ENCODE measurements at places on chromosomes 12 and 14.

DNA sequence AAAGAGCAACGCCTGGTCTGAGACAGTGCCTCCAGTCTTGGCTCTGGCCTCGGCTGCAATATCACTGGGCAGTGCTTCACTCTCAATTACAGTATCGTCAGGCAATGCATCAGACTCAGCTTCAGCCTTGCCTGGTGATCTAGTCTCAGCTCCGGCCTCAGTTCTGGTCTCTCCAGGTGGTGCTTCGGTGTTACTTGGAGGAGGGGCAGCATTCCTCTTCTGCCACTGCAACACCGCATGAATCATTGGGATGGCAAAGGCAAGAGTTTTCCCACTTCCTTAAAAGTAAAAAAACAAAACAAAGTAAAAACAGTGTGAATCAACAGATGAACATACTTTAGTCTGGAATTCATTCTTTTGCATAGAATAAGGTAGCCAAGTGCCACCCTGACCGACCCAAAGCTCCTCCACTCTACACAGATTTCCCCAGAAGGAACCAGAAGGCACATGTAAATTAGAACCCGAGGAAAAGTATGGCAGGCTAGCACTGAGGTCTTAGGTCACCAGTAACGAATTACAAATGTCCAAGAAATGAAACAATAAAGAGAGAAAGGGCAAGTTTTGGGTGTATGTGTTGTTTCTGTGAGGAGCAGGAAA is 18.6 kb downstream of the DDX24 start:
- no peak for DNase-seq

DNA sequence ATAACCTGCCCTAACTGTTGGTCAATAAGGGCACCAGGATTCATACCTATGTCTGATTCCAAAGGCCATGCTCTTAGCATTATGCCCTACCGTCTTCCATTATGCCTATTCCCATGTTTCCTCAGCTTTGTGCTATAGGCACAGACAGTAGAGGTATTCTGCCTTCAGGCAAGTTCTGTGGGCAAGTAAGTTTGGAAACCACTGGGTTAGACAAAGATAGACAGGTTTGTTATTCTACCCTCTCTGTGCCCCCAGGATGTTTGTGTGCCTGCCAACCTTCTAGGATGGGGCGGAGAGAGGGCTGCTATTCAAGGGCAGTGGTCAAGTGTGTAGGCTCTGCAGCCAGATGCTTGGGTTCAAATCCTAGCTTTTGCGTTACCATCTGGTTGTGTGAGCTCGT is 4.6 kb downstream of the RAPGEF3 start:
- no peak for DNase-seq

DNA sequence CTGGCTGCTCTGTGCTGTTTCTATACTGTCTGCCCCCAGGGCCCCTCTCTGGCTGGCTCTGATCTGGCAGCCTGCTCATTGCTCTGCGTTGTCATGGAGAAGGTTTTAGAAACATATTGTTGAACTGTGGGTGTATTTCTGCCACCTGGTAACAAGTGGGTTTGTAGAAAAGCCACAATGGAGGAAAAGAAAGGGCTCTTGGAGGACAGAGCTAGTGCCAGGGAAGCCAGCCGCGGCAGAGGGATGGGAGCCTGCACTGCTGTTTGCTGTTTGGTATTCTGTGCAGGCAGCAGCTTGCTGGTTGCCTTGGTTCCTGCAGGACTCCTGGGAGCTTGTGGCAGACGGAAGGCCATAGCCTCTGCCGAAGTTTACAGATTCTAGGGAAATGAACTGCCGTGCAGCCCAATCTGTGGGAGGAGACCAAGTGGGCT is 15.1 kb downstream of the CCDC177 start:
- DNase-seq = no peak

DNA sequence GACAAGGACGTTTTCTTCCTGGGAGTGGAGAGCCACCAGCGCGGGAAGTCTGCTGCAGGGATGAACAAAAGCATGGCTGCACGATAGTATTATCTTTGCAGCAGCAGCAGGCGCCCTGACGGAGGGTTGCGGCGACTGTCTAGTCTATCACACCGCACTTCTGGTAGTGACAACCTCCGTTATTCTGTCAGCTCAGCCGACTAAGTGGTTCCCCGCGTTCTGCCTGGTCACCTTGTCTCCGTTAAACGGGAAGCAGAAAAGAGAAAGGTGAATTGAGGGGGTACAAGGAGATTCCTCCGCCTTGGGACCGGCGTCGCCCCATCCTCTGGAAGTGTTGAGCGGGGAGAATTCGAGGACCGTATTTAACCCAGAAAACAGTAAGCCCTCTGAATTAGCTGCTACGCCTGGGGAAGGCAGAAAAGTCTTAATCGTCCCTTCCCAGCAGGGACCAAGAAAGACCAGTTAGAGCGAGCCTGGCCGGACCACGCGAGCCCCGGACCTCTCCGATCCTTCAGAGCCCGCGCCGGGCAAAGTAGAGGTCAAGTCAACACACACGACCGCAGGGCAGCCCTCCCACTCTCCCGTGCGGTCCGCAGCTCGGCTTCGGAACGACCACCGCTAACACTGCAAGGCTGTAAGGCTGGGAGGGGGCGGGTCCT is 536 bp upstream of the DAAM1 start:
- DNase-seq = peak; percentile 2

DNA sequence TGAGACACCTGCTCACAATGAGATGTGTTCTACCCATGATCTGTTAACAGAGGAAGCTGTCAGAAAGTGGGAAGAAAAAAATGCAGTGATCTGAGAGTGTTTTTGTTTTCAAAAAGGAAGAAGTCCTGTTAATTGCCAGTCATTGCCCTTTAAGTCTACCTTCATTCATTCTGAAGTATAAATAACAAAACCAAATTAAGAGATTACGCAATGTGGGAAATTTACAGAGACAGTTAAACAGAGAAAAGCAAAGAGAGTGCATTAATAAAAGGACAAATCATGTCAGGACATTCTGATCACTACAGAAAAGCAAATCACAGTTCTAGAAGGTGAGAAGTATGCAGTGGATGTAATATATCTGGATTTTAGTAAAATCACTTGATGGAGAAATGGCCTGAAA is 154.2 kb downstream of the NRXN3 start:
- no peak for DNase-seq

DNA sequence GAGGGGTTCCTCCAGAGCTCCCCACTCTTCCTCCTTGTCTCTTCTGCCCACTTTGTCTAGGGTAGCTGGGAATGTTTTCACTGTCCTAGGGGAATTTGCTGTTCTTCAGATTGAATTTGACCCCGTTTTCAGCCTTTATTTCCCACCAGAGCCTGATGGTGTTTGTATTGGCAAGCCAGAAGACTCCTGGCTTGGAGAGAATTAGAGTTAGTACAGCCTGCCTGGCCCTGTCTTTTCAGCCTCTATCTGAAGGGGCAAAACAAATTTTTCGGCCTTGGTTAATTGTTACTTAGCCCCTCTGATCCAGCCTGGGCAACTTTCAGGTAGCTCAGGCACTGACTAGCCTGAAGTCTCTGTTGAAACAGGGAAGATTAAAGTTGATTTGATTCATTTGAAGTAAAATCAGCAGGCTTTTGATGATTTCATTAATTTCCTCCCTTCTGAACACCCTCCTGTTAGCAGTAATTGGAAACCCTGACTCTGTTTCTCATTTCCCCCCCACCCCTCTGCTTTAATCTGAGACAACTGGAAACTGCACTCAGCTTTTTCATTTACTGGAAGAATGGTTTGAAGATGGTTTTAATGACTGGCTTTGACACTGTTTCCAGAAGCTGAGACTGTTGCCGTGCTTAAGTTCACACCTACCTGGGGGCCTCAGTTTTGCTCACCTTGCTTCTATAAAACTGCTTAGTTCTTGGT is 63.3 kb downstream of the SUSD6 start:
- DNase-seq = no peak

GRCh38 chr12:71011261-71011660 is 90.7 kb upstream of the PTPRR start:
- DNase-seq = no peak

DNA sequence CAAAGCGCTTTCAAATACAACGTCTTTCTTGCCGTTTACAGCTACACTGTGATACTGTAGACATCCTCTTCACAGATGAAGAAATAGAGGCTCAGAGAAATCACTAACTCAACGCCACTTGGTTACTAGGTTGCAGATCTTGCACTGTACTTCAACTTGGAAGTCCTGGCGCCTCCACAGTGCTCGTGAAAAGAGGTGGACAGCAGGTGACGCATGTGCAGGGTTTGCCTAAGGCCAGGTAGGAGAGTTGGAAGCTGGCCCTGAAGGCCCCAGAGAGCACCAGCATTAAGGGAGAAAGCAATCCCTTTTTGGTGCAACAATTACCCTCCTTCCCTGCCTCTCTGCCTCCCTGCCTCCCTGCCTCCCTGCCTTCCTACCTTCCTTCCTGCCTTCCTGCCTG is 22.8 kb upstream of the TSPAN9 start:
- DNase-seq = no peak

DNA sequence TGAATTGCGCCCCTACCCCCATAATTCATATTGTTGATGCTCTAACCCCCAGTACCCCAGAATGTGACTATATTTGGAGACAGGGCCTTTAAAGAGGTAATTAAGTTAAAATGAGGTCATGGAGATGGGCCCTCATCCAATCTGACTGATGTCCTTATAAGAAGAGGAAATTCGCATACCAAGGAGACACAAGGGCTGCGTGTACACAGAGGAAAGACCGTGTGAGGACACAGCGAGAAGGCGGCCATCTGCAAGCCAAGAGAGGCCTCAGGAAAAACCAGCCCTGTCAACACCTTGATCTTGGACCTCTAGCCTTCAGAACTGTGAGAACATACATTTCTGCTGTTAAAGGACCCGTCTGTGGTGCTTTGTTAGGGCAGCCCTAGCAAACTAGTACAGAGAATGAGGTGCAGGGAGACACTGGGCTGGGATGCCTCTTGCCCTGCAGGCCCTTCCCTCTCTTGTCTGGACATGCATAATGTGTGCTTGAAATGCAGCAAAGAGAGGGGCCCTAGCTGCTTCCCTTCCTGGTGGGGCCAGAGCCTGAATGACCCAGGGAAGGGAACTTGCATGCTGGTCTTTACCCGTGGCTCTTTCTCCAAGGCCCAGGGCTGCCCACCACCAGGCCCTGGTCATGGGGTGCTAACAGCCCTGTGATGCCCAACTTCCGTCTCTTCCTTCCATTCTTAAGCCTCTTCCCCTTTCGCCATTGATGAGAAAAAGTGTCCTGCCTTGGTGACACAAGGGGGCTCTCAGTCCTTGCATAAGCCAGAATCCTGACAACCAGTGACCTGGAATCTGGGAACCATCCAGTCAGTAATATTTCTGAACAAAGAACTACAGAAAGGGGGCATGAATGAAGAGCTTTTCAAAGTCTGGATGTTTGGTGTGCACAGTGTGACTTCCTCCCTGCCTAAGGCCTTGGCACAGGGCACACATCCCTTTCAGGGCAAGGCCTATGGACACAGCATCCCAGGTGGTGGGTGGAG is 50.0 kb upstream of the GPATCH2L start:
- DNase-seq = no peak

- no peak for DNase-seq
Observed at GRCh38 chr14:65410640-65411039, 1.9 kb upstream of the FUT8 start.

GRCh38 chr12:49588721-49589516 is 16.5 kb downstream of the FAM186B start:
- no peak for DNase-seq

DNA sequence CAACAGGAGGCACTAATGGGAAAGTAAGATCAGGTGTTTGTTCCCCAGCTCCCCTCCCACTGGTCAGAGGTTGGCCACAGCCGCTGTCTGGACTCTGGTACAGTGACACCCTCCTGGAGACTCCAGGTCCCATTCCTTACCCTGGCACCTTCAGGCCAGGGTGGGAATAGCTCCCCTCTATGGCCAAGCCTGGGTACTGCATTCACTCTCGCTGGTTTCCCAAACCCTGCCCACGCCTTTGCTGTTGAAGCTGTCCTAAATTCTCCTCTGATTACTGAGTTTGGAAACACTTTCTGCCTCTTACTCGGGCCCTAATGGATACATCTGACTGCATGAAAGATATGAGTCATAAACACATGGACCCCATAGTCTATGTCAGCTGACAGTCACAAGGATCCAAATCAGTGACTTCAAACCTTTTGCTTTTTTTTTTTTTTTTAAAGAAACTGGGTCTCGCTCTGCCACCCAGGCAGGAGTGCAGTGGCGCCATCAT is 17.9 kb downstream of the HRK start:
- DNase-seq = no peak

DNA sequence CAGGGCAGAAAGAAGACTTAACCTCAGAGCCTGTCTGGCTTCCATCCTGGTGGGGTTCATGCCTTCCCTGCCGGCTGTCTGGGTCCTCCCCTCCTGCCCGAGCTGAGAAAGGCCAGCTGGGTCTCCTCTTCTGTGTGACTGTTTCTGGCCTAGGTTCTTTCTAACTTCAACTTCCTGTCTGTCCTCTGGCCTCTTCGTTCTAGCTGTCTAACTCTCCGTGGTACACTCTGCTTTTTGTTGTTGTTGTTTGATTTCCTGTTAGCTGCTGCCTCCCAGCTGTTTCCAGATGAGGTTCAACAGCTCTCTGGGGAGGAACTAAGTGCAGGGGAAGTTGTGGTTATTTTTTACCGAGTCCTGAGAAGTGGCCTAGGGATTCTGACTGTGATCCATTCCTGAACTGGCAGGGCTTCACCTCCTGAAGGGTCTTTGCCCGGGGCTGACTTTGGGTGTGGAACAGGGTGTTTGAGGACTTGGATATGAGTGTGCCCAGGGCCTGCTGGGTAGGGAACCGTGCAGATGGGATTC is 3.2 kb downstream of the MLXIP start:
- no peak for DNase-seq

DNA sequence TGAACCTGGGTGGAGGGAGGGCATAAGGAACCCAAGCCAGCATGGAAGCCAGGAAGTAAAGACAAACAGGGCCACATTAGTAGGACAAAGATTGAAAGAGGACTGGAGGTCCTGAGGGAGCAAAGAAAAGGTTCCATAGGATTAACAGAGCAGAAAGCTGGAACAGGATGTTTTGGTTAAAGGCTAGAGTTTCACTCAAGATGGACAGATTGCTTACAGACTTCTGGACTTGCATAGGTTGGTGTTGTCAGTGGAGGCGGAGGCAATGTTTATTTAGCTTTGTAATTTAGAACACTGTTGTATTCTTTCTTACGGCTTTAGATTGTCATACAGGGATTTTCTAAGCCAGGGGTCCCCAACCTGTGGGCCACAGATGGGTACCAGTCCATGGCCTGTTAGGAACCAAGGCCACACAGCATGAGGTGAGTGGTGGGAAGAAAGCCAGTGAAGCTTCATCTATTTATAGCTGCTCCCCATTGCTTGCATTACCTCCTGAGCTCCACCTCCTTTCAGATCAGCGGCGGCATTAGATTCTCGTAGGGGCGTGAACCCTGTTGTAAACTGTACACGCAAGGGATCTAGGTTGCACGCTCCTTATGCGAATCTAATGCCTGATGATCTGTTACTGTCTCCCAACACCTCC is 31.3 kb downstream of the ZNF664 start:
- no peak for DNase-seq

GRCh38 chr12:92558806-92559205 is 144.0 kb upstream of the PLEKHG7 start:
- no peak for DNase-seq

GRCh38 chr14:29216268-29217232 is 450.0 kb downstream of the FOXG1 start:
- no peak for DNase-seq

DNA sequence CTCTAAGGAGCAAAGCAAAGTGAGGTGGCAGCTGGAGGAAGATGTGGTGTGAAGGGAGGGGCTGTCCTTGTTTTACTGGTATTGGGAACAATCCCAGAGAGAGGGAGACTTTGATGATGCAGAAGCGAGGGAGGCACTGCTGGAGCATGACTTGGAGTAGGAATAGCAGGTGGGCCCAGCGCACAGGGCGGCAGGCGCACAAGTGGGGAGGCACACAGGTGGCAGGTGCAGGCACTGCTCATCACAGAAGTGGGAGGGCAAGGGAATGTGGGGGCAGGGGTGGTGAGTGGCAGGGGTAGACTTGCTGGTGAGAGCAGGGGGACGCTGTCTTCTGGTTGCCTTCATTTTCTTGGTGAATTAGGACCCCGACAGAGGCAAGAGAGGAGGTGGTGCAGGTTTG is 11.5 kb upstream of the IFI27 start:
- DNase-seq = no peak
